ENCODE measurements at places on chromosomes 7 and 10.

DNA sequence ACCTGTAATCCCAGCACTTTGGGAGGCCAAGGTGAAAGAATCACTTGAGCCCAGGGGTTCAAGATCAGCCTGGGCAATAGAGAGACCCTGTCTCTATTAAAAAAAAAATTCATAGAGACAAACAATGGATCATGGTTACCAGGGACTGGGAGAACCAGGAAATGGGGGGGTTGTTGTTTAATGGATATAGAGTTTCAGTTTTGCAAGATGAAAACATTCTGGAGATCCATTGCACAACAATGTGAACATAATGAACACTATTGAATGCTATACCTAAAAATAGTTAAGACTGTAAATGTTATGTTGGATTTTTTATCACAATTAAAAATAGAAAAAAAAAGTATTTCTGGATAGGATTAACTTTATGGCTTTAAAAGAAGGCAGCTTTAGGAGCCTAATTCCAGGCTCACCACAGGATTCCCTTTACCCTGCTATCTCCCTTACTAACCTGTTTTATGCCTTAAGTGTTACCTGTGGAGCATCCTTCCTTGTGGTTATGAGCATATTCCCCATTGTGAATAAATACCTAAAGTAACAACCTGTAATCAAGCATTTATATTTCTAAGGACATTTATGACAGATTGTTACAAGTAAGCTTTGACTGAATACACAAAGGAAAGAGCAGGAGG lies 45.1 kb upstream of the SGCE start:
- no peak for DNase-seq

- DNase-seq = no peak
These were observed 67.6 kb downstream of the CREB3L2 start for GRCh38 chr7:137934176-137934826.

- peak; percentile 39 for DNase-seq
These were observed 16.8 kb downstream of the GIMAP5 start for GRCh38 chr7:150753826-150754603.

DNA sequence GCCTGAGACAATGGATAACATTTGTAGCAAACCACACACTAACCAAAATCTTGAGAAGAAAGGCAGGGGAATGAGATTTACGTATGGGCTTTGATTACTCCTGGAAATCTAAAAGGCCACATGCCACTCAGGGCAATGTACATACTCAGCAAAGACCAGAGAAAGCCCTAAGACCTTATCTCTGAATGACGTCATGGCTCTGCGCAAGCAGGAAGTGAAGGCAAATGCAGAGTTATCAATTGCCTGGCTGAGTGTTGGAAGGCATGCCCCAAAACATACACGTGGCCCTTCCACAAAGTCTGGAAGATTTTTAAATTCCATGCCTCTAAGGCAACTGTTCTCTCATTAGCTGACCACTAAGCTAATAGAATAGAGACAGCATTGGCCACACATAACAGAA lies 90.9 kb upstream of the NRBF2 start:
- no peak for DNase-seq

DNA sequence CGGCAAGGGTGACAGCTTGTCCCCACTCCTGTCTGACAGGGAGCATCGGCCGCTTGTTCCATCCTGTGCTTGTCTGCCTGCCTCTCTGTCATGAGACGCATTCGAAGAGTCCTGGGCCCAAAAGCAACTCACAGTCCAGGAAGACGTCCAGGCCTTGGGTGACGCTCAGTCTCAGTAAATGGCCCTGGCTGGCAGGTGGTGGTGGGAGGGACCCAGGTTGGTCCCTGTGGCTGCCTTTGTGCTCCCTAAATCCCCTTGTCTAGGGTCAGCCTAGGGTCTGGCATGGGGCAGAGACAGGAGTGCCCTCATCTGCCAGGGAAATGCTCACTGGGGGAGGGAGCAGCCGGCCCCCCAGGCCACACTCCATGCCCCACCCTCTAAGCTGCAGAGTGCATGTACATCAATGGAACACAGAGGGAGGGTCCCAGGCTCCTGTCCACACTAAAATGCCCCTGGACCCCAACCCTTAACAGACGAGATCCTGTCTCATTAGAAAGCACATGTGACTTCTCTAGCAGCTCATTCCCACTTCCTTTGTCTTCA lies 295.2 kb upstream of the ZNF32 start:
- DNase-seq = no peak

GRCh38 chr7:7789551-7789988 lies 71.2 kb upstream of the RPA3 start:
- no peak for DNase-seq

- DNase-seq = no peak
These were observed 149.9 kb downstream of the NEURL1 start for GRCh38 chr10:103643381-103643780.
